ENCODE measurements at places on chromosomes 2 and 18.
A peak's percentile ranks its signal among the peaks of the same experiment; 100 is the strongest.

DNA sequence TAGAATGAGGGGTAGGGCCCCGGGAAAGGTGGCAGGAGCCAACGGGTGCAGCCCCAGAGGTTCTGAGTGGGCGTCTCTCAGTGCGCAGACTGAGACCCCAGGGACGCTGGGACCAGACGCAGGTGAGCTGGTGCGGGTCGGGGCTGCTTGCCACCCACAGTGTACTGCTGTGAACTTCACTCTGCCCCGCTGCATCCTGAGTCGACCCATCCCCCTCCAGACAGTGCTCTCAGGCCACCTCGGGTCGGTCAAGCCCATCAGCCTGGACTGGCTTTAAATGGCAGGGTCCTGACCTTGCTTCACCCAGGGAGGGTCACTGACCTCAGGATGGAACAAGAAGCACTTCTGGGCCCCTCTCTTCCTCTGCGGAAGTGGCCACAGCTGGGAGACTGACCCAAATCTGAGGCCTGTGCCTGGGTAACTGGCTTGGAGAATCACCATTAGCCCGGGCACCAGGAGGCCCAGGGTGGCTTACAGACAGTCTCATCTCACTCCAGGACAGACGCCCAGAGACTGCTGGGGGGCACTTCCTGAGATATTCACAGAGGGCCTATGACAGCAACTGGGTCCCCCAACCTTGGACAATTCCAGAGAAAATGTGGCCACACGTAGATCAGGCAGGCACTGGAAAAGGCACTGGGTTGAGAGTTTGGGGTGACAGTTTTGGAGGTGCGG, 23.7 kb upstream of the BOK start:
- DNase-seq = no peak

DNA sequence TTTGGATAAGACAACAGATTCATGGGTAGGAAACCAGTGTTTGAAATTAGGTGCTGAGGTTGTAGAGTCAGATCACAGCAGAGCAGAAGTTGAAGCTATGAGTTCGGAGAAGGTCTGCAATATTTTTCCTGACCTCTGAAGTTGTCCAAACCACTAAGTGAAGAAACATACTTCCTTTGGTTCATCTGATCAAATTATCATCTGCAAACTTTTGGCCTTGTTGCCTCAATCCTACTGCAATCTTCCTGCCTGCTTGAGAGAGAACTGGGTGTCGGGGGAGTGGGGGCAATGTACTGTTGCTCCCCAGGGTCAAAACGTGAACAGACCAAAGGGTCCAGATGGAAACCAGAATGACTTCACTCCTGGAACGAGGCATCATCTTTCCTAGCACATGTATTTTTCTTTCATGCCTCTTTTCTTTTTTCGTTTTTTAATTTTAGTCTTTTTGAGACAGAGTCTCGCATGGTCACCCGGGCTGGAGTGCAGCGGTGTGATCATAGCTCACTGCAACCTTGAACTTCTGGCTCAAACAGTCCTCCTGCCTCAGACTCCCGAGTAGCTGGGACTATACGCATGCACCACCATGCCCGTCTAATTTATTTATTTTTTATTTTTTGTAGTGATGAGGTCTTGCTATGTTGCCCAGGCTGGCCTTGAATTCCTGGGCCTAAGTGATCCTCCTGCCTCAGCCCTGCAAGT, 42.7 kb downstream of the RAB31 start:
- DNase-seq = no peak

DNA sequence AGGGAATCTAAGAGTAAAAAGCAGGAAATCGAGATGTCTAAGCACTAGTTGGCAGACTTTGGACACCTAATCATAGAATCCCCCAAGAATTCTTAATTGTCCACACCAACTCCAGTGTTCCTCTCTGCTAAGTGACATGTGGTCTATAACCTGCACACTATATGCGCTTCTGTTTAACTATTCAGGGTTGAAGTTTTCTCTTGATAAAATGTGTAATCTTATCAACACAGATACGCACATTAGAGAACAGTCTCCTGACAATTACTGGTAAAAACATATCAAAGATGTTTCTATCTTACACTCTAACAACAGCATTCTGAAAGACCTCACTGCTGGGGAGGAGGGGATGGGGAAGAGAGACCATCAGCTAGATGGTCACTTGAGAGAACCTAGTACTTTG, 3.9 kb downstream of the ABCB11 start:
- no peak for DNase-seq

- peak; percentile 88 for DNase-seq
Observed at GRCh38 chr2:181466661-181467576, 9.7 kb downstream of the ITGA4 start.

- DNase-seq = no peak
Observed at GRCh38 chr2:130837175-130837810, 579 bp downstream of the ARHGEF4 start.

DNA sequence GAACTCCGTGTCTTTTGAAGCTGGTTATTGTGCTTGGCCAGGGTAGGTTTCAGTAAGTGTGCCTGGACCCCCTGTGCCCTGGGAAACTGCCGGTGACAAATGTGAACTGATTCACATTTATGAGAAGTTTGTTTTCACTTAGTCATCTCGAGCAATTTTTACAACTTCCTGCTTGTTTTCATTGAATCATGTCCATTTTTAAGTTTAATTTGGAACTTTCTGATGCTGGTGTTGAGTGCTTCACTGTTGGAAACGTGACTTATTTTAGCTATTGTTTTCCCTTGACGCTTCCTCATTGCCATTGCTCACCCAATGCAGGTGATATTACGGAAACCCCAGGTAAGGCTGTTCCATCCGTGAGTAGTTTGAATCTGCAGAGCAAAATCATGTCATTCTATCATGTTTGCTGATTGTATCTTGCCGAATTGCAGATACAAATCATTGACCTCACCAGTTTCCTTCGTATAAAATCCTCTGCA, 97.2 kb downstream of the RTN4 start:
- peak; percentile 6 for DNase-seq

DNA sequence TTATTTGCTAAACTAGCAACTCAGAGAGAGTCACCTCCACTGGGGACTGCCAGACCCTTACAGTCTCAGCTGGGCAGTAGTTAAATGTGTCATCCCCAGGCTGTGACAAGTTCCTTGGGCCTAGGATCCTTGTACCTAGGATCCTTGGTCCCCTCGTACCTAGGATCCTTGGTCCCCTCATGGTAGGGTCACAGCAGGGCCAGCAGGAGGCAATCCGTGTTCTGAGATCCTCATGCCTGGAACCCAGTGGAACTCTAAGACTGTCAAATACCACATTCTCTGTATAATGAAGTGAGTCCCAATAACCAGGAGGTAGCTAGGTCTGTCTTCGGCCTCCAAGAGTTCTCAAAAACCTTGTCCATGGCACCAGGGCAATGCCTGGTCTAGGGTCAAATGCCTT, 60.8 kb downstream of the LYPD6B start:
- DNase-seq = no peak

DNA sequence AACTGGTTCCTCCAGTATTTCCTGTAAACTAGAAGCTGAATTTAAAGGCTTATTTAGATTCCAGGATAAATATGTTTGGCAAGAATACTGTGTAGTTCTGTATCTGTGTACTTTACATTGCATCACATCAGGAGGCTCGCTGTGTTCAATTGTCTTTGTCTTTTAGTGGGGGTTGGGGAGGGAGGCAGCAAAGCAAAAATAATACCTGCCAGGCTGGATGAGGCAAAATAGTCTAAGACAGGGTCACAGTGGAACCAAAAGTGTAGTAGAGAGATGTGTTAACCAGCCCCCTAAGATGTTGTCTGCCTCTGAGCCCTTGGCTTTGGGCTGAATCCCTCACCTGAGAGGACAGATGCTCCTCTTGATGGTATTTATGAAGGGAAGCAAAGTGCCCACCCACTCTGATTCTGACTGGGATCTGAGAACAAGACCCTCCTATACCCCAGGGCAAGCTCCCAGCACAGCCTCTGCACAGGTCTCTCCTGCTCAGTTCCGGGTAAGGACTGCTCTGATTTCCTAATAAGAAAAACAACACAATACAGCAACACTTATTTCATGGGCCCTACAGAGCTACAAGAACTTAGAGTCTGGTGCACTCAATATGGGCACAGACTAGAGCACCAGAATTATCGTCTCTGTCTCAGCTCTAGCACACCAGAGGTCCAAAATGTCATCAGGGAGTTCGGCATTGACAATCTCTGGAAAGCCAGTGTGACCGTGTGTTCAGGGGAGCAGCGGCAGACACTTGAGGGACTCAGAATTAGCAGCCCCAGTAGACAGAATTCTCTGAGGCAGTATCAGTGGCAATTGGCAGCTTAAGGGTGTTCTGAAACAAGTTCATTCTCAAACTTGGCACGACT, 7.2 kb upstream of the AFTPH start:
- no peak for DNase-seq

GRCh38 chr2:118748245-118748885, 99.1 kb downstream of the EN1 start:
- no peak for DNase-seq

- no peak for DNase-seq
Observed at GRCh38 chr2:55000341-55000740, 49.9 kb downstream of the RTN4 start.

GRCh38 chr2:177432703-177433102, 40.1 kb downstream of the AGPS start:
- no peak for DNase-seq

DNA sequence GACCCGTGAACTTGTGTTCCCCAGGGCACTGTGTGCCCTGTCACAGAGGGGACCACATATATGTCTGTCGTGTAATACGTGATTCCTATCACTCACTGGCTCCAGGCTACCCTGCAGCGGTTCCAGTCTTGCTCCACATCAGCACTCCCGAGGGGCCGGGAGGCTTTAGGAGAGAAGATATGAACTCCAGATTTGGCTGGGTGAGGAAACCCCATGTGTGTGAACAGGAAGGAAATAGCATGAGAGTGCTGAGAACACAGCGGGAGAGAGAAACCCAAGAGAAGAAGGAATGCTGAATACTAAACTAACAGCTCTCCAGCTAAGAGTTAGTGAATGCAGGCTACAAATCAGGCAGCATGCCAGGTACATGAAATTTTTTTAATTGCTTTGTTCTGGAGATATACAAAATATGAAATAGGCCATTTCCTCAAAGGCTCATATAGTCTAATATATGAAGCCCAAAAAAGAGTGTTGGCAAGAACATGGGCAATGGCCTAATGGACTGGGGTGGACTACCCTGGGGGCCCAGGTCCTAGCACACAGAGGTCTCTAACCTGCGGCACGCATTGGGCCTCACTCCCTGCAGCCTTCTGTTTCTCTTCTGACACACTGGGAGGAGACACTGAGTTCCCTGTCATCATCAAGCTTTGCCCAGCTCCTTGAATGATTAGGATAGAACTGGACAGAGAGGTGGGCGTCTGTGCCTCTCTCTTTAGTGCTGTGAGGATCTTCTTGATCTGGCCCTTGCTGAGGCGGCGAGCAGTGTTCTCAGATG, 372.8 kb upstream of the RAB6C start:
- DNase-seq = no peak

DNA sequence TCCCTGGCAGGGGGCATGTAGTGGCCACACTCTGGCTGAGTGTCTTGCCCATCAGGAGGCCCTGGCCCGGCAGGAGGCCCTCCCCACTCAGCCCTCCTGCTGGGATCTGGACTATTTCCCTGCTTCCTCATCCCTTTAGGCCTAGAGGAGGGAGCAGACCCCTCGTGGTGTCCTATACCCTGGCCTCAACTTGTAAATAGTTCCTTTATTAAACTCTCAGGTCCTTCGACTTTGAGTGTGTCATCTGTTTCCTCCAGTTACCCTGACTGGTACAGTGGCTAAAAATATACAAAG, 166.7 kb upstream of the GLI2 start:
- DNase-seq = no peak

GRCh38 chr2:174568425-174568824, 29.2 kb downstream of the WIPF1 start:
- DNase-seq = no peak

- no peak for DNase-seq
Observed at GRCh38 chr18:74804677-74805076, 207.0 kb downstream of the ZNF407 start.

DNA sequence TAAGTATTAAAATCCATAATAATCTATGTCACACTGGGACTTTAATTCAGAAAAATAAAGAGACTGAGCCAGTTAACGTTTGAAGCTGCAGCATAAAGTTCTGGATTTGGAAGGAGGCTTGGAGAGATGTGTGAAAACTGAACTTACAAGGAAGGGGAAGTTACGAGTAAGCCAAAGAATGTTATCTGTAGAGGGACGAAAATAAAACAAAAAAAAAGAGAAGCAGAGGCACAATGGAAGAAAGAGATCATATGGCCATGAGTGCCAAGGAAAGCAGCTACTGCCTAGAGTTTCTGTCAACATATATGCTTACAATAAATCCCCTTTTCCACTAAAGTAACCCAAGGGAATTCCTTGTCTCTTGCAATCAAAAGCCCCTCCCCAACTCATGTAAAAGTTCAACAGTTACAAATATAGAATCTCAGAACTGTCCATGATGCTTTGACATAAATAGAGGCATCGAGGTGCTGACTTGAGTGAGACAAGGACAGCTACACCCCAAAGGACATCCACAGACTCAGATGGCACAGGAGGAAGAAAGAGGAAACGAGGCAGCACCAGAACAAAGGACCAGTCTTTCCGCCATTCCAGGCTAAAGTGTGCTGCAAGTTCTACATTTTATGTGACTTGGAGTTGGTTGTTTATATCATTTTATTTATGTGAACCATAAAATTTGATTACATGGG, 16.1 kb upstream of the ARL5A start:
- no peak for DNase-seq

DNA sequence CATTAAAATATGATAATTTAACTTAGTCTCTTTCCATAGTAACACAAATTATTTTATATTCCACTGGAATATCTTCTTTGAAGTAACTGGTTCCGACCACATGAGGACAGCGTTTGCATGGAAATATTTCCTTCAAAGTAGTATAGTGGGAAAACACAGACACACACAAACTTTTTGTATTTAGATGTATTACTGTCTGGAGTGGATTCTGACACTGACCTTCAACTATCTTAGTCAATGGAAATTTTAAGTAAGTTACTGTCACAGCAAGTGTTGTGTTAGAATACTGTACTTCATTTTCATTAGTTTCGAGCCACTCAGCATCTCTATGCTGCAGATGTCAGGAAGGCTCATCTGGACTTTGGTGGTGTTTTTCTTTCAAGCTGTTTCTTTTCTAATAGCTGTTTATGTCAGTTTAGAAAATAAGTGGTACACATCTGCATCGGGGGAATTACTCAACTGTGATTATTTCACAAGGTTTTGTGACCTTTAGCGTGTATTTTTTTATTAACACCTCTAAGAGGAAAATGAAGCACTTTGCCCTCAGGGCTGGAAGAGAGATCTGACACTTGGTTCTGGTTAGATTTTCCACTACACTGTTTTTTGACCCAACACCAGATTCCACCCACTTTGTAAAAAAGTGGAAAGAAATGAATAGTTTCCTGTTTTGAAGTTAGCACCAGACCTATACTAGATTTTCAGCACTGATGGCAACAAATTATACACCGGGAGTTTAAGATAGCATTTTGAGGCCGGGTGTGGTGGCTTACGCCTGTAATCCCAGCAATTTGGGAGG, 18.9 kb upstream of the THOC1 start:
- DNase-seq = no peak

- DNase-seq = peak; percentile 7
Observed at GRCh38 chr2:31688282-31688681, 107.5 kb upstream of the SRD5A2 start.

GRCh38 chr2:225462945-225463344, 63.4 kb downstream of the NYAP2 start:
- no peak for DNase-seq
